ENCODE measurements at places on chromosomes 16 and 17.

DNA sequence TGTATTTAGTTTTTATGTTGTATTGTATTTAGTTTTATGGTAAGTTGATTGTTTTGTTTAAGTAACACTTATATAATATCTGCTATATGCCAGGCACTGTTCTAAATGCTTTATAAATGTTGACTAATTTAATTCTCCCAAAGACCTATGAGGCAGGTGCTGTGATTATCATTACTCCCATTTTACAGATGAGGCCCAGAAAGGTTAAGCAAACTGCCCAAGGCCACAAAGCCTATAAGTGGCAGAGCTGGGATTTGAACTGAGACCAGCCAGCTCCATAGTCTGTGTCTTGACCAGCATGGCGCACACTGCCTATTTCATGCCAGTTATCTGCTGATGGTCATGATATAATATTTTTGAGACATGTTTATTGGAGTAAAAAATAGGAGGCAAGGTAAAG lies 24.0 kb downstream of the IL21R start:
- no peak for DNase-seq

- peak; percentile 35 for DNase-seq
Observed at GRCh38 chr17:9291912-9292560, 270.7 kb downstream of the NTN1 start.

DNA sequence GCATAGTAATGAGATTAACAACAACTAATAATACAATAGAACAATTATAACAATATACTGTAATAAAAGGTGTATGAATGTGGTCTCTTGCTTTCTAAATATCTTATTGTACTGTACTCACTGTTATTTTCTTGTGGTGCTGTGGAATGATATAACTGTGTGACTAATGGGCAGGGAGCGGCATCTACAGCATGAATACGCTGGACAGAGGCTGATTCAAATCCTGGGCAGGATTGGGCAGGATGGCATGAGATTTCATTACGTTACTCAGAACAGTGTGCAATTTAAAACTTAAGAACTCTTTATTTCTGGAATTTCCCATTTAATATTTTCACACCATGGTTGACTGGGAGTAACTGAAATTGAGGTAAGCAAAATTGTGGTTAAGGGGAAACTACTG lies 1239.8 kb upstream of the GOT2 start:
- no peak for DNase-seq

- DNase-seq: no peak
Observed at GRCh38 chr16:4980691-4981090, 22.6 kb downstream of the SEC14L5 start.

DNA sequence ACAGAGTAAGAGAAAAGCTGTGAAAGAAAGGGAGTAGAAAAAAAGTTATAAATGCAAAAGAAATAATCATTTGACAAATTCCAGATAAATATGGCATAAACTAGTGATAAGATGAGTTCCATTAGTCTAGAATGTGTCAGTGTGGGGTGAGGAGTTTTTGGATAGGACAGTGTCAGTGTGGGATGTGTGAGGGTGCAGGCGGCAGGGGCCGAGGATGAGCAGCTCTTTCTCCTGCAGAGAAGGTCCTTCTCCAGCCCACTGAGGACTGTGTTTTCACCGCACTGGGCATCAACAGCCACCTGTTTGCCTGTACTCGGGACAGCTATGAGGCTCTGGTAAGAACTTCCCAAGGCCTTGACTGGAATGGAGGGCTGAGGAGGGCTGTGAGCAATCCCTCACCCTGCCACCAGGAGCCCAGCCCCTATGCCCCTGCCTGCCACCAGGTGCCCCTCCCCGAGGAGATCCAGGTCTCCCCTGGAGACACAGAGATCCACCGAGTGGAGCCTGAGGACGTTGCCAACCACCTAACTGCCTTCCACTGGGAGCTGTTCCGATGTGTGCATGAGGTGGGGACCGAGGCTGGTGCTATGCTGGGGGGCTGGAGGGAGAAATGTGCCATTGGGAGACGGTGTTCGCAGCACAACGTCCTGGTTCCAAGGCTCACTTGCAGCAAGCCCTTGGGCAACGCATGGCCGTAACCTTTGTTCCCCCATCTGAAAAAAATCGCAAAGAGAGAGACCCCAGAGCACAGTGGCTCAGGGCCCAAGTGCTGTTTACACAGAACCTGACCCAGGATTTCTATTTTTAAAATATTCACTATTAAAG lies 13.1 kb downstream of the RAPGEFL1 start:
- DNase-seq: peak; percentile 47

- DNase-seq: peak; percentile 82
Observed at GRCh38 chr17:76268015-76268749, 3.0 kb downstream of the UBALD2 start.

GRCh38 chr17:35944151-35944550 lies 638 bp upstream of the LYZL6 start:
- DNase-seq: no peak

DNA sequence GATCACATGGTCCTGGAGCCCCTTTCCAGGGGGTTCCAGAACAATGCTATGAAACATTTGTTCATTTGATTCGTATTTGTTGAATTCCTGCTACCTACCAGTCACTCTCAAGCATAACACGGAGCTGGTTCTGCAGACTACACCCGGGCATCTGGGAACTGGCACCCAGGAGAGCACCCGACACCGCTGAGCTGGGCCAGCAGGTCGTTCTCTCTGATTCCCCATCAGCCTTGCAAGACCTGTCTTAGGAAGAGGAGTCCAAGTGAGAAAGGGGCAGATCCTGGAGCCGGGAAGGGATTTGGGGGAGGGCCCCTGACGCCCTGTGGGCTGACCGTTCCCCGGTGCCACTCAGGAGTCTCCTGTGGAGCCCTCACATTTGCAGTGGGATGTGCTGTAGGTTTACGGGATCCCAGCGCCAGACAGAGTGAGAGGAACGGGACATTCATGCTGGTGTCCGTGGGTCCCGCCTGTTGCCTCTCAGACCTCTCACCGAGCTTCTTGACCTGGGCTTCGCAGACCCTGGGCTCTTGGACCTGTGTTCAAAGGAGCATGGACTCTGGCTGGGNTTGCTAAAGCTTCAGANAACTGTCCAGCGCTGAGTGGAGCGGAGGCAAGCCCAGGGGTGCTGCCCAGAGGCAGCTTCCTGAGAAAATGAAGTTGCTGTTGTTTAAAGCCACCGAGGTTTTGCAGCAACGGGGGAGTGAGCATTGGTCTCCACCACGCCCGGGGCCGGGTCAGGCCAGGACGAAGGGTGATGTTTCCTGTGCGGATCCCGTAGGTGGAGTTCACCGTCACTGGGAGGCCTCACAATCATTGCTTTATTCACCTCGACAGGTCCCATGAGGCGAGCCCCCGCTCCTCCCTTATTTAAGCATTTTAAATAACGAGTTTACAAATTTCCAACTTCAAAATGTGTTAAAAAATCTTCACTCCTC lies 49.2 kb downstream of the METRNL start:
- no peak for DNase-seq

- DNase-seq: no peak
Observed at GRCh38 chr17:47700471-47701449, 6.8 kb downstream of the TBKBP1 start.

Data from activated naive CD8-positive, alpha-beta T cell treated with anti-CD3 and anti-CD28 coated beads for 36 hours (primary cell).